NCI-H1417 (cell line): ENCODE measurements at places on chromosomes 2 and 18.

DNA sequence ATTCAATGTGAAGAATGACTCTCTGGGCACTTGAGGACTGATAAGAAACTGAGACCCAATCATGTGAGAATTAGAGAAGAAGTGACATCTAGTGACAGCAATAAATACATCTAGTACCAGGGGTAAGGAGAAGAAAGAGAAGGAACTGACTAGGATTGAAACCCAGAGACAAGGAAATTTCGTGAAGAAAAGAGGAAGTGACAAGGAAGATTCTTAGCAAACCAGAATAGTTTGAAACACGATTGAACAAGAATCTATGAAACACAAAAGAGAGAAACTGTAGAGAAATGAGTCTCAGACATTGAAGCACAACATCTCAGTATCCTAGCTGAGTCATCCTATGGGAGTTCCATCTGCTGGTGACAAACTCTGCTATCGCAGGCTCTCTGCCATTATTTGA is 571.9 kb upstream of the PKDCC start:
- DNase-seq: no peak

DNA sequence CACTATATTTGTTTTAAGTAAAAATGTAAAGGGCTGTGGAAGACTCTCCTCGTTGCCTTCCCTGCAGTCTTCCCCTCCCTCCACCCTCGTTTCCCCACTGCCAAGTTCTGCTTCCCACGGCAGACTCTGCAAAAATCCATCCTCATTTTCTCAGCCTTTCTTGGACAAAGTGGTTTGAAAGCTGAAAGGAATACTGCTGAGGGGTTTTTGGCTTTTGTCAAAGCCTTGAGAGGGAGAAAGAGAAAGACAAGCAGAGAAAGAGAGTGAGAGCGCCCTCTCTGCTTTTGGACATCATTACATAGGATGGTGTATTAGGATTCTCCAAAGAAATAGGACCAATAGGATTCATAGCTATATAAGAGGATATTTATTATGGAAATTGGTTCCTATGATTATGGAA is 455.9 kb upstream of the SOX11 start:
- no peak for DNase-seq

GRCh38 chr2:177467646-177468045 is 75.1 kb downstream of the AGPS start:
- no peak for DNase-seq

DNA sequence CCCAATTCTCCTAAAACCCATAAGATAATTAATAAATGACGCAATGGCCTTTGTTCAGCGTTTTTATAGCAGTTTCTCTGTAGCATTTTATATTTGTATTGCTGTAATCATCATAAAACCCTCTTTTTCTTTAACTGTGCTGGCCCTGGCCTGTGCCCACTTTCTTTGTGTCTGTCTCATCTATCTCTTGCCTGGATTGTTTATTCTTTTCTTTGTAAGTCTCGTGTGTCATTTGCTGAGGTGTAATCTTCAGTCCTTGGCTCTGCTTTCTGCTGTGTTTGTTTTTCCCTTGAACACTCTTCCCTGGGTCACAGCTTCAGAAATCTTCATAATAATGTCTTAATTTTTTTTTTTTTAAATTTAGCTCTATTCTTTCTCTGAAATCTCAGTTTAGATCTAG is 525.8 kb upstream of the LINC00305 start:
- DNase-seq: no peak

DNA sequence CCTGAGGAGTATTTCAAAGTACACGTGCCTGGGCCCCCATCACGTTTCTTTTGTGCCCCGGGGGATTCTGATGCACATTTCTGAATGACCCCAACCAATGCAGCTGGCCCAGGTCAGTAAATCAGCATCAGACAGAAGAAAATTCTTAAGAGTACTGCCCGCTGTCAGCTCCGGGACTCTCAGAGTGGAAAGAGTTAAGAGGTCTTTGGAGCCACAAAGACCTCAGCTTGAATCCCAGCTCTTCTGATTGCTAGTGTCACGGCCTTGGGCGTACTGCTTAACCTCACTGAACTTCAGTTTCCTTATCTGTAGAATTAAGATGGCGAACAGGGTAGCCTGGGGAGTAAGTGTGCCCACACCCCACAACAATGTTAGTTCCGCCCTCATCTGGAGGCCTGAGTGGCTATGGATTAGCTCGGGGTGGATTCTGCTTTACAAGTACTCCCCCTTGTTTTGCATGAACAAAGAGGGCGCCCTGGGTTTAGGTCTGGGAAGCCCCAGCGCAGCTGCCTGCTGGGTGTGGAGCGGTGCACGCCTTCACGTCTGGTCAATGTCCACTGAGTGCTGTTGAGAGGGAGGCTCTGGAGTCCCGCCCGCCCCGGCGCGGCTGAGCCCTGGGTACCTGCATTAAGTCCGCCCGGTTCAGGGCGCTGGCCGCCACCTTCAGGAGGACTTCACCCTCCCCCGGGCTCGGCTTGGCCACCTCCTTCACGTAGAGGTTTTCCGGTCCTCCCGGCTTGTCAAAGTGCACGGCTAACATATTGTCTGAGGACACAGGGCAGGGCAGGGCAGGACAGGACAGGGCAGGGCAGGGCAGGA is 858 bp downstream of the TP53I3 start:
- DNase-seq: peak; percentile 62

DNA sequence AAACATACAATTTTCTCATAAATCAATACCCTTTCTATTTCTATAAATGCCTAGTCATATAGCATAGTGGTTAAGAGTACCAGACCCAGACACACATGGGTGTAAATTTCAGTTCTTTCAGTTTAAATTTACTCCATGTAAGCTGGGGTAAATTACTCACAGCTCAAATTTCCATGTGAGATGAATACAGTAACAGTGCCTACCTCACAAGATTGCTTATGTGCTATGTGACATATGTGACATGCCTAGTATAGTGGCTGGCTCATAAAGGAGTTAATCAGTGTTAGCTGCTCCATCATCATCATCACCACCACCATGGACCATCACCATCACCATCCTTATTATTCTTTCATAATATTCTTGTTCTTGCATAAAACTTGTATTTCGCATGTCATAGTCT is 61.6 kb upstream of the CD302 start:
- no peak for DNase-seq

- DNase-seq: no peak
Measured at GRCh38 chr2:234038076-234038802, 12.3 kb upstream of the SPP2 start.

DNA sequence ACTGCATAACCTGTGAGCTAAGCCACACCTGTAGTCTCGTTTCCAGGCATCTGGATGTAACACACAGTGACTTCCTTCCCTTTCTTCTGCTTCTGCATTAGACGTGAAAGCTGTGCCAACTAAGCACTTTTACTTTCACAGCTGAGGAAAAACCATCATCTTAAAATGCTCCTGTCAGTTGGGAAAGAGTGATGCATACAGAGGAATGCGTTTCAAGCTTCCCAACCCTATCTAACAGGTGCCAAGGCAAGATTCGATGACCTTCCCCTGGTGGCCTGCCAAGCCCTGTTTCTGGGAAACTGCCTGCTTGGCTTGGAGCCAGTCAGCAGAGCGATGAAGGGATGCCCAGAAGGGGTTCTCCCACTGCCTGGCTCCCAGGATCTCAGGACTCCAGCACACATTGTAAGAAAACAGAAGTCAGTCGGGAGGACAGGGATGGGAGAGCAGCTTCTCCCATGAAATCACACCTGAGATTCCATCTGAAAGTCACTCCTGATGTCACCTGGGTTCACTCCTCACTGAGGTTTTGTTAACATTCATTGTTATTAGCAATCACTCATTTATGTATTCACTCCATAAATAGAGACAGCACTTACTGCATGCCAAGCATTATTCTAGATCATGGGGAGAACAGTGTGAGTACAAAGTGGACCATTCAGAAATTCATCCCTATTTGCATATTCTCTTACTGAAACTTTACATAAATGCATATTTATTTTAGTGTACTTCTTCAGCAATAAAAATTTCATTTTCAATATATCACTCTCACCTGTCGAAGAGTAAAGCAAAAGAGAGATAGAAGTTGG is 64.1 kb downstream of the DTNA start:
- DNase-seq: no peak

- DNase-seq: no peak
Measured at GRCh38 chr2:172230332-172230888, 127.7 kb upstream of the DLX2 start.

- peak; percentile 57 for DNase-seq
Measured at GRCh38 chr2:95314964-95315611, 17.9 kb downstream of the KCNIP3 start.

DNA sequence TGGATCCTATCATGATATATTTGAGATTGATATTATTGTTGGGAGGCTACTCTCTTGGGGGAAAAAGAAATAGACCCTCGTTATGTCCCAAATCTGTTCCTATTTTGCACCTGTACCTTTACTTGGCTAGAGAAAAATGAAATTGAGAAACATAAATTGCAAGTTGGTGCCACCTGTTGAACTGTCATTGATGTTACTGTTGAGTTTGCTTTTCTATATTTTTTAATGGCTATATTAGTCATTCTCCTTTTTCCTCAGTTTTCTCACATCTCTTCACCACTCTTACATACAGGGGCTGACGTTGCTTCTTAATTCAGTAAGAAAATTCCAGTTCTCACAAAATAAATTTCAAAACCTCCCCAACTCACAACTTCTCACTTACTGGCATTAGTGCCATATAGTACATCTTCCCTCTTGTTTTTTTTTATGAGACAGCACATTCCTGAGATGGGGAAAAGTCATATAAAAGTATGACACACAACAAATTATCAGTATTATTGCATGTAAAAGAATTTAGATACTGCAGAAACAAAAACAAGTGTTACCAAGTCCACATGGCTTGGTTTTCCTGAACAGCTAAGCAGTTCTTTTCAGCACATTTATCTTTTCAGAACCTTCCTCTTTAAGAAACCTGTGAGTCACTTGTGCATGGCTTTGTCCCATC is 348.3 kb upstream of the DSEL start:
- DNase-seq: no peak

DNA sequence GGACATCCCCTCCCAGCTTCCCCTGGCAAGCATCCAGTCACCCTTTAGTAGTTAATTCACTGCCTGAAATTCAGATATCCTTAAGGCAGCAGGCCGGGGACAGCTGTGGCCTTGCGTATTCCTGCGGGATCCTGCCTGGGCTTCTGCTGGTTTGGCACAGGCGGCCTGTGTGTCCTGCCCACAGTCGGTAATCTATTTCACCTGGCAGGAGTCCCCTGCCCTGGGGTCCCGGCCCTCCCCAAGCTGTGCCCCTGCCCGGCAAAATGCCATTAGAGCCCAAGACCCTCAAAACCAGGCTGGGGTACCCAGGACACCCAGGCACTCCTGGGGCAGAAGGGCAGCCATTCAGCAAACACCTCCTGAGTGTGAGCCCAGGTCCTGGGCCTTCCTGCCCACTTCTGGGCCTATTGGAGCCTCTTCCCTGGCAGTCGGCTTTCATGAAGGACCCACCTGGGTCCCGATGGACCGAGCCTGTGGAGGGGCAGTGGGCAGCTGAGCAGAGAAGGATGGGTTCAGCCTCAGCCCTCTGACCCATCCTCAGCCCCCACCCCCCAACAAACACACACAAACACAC is 11.6 kb downstream of the CROCC2 start:
- DNase-seq: no peak

GRCh38 chr2:3287896-3288295 is 89.7 kb downstream of the EIPR1 start:
- no peak for DNase-seq

DNA sequence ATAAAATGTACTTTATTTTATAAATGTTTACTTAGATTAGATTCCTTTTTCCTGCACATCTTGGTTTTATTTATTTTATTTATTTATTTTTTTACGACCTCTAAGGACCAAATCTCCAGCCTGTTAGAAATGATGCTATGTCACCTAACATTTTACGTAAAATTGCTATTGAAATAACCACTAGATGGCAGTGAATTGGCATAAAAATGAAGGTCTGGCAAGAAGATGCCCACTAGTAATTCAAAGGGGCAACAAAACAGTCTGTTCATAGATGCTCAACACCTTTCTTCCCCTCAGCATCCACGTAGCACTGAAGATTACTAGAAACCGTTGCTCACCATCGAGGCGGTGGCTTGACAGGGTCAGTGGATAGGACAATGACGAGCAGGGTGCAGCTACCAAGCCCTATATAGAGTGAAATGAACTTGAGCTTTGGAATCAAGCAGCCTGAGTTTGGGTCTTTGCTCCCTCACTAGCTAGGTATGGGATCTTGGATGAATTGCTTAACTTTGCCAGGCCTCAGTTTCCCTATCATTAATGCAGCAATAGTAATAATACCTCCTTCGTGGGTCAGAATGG is 128.7 kb upstream of the L3MBTL4 start:
- DNase-seq: peak; percentile 37

DNA sequence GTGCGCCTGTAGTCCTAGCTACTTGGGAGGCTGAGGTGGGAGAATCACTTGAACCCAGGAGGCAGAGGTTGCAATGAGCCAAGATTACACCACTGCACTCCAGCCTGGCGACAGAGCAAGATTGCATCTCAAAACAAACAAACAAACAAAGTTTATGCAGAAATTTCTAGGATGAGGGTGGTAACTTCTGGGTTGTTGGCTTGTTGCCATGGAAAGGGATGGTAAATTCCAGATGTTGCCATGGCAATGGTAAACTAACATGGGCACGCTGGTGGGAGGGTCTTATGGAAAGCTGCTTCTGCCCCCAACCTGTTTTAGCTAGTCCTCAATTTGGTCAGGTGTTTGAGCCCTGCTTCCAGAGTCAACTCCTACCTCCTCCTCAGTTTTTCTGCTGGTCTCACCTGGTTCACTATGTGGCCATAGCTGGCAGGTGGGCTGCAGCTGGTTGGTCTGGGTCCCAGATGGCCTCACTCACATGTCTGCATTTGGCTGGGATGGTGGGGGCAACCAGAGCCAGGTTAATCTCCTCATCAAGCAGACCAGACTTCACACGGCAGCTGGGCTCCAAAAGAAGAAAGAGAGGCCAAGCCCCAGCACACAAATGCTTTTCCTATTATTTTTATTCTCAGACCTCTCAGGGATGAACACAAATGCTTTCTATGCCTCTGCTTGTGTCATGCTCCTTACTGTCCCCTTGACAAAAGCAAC is 26.6 kb upstream of the TEX44 start:
- DNase-seq: no peak

GRCh38 chr2:61135510-61135909 is 26.5 kb upstream of the C2orf74 start:
- DNase-seq: no peak

DNA sequence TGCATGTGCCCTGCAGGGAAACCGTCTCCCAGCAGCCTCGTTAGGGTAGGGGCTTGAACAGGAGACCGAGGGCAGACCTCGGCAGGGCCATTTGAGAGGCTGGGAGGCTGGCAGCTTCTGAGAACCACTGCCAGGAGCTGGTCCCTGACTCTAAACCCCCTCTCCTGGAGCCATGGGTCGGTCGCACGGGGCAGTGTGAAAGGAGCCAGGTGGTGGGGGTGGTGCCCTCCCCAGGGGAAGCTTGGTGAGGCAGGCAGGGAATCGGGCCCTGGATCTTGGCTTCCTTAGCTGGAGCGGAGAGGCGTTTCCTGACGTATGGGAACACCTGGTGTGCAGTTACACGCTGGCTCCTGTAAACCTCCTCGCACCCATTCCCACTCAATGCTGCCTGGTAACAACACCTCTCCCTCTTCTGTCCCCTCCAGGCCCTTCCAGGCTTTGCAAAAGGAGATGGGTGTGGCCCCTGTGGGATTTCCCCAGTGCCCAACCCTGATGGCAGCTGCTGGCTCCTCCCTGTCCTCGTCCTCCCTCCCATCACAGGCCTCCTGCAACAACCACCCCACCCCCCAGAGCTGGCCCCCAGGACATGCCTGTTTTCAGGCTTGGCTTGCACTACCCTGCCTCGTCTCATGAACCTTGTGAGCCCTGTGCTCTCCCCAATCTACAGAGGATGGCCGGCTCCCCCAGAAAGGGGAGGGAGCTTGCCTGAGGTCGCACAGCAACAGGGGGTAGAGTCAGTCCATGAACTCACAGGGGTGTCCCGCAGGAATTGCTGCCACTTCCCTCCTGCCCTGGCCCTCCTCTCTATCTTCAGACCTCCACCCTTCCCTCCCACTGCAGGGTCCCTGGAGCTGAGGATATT is 24.4 kb downstream of the ADRA2B start:
- peak; percentile 3 for DNase-seq
